ENCODE measurements at places on chromosomes 16 and 17.

- DNase-seq = no peak
Measured at GRCh38 chr17:39761861-39762496, 24.2 kb downstream of the GRB7 start.

DNA sequence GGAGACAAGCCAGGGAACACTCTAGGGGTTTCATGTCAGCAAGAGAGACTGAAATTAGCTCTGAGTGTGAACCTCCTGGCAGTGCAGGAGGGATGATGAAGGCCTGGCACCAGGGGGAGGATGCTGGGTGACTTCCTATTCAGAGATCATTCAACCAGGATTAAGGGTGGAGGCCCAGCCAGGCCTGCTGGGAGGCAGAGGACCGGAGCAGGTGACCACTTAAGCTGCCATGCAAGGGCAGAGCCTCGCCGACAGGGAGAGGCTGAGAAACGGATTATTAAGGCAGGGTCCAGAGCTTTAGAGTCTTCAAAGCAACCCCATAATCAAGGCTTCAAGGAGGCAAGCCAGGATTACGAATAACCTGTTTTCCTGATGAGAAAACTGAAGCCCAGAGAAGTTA, 10.6 kb upstream of the SRCIN1 start:
- DNase-seq = no peak

- no peak for DNase-seq
Measured at GRCh38 chr16:57694725-57695679, at the start of gene DRC7. Gene DRC7, plus strand, starts transcription at chr16:57694806. Its CDS starts 3,144 bp downstream, at chr16:57697950.

- no peak for DNase-seq
Measured at GRCh38 chr16:89167425-89167941, 4.1 kb upstream of the CDH15 start.

- no peak for DNase-seq
Measured at GRCh38 chr17:45218895-45219661, 2.6 kb upstream of the FMNL1 start.

DNA sequence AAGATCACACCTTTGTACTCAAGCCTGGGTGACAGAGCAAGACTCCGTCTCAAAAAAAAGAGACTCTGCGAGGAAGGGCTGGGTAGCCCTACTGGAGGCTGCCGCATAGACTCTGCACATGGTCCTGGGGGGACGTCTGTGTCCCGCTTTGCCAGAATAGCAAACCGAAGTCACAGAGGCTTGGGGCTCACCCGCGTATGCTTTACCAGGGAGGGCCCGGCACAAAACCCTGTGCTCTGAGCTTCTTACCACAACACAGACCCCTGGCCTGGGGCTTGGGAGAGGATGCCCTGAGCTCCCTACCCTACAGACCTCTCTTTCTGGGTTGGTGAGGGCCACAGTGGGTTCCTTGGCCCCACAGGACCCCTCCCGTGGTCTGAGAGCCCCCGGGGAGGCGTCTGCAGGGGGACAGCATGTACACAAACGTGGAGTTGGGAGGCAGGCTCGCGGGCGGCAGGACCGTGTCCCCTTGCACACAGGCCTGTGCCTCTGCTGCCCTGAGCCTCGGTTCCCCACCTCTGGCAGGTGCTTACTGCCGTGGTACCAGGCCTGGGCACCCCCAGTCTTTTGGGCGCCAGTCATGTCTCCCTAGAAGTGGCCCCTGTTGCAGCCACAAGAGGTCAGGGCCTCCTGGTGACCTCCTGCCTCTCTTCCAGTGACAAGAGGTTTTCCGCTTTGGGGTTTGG, 13.8 kb downstream of the CPNE7 start:
- DNase-seq = no peak
